Fibroblast of skin of back (primary cell): ENCODE measurements at places on chromosomes 3 and 15.

DNA sequence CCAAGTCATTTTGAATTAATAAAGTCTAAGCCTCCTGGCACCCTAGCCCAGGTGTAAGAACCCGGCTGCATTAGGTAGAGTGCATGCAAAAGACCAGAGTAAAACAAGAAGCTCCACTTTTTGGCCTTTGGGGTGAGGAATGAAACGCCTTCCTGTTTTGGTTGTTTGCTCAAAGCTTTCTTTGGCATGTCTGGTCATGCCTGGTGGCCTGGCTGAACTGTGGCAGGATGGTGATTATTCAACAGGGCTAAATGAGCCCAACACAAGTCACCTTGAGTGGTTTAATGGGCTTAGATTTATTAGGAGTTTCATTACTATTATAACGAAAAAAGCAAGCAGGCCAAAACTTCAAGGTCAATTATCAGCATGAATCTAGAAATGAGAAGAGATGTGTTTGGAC lies 40.9 kb upstream of the LDHAL6B start:
- DNase-seq = no peak

DNA sequence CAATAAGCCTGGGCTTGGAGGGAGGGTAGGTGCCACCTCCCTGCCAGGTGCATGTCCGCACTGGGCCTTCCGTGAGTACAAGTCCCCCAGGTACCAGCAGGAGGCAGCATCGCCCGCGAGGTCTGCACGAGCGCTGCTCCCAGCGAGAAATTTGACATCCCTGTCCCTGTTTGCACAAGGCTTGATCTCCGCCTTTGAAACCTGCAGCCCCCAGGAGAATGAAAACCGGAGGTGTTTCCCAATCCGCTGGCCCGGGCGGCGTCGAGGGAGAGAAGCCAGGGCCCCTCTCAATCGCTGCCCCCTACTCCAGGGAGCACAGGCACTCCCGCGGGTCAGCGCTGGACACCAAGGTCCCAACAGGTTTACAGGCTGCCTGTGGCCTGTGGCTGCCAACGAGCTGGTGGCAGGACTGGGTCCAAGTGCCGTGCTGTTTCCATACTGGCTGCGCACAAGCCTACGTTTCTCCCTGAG lies 961 bp downstream of the HAPLN3 start:
- DNase-seq = no peak

DNA sequence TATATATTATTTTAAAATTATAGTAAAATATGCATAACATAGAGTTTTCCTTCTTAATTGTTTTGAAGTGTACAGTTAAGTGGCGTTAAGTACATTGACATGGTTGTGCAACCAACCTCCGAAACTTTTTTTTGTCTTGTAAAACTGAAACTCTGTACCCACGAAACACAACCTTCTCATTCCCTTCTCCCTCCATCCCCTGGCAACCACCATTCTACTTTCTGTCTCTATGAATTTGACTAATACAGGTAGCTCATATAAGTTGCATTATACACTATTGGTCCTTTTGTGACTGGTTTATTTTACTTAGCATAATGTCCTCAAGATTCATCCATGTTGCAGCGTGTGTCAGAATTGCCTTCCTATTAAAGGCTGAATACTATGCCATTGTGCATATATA lies 179.4 kb downstream of the SATB1 start:
- DNase-seq = no peak

DNA sequence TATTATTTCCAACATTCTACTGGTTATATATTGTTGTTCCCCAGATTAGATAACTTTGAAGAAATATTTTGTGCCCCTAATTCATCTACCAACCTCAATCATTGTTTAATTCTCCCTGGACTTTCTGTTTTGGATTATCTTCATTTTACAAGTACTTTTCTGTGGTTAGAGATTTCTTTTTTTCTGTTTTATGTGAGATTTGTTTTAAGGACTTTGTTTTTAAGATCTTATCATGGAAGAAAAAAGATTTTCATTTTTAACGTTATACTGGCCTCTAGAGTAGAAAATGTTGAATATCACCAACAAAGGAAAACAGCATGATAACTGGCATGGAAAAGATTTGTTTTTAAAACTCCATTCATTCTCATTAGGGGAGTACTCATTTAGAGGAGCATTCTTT lies 210.9 kb upstream of the KCNMB2 start:
- DNase-seq = peak; percentile 70

GRCh38 chr3:18153571-18154173 lies 271.5 kb downstream of the SATB1 start:
- DNase-seq = peak; percentile 51
